ENCODE measurements at places on chromosomes 16 and 17. TPM values are rescaled to one million over a fixed set of nuclear protein-coding genes. Genes with fewer than 3 reads are reported as not detected.

DNA sequence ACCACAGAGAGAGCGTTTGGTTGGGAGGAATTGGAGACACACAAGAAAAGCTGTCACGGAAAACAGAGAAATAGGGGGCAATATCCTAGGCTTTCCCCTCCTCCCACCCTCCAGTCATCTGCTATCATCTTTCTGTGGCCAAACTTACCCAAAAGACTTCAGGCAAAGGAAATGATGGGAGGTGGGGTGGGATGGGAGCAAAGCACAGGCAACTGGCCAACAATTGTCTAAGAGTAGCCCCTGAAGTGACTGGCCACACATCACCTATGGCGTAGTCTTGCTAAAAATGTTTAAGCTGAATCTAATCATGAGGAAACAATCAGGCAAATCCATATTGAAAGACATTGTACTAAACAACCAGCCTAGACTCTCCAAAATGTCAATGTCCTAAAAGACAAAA is 46.9 kb upstream of the ALOX12 start:
- no peak for DNase-seq

- DNase-seq: peak; percentile 48
Observed at GRCh38 chr17:33385713-33386112, 92.6 kb upstream of the ASIC2 start.

GRCh38 chr16:35011-35677 is 18.3 kb downstream of the POLR3K start:
- DNase-seq: no peak

DNA sequence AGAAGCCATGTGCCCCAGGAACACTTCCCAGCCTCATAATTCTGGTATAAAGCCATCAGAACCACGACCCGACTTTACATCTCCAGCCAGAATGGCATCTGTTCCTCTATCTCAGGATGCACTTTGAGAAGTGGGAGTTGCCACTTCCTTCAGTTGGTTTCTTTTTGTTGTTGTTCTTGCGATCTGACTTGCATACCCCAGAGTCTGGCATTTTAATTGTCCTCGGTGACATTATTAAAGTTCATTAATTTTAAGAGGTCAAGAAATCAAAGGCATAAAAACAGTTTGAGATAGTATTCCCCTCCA is 13.5 kb downstream of the MARCHF10 start:
- DNase-seq: no peak

- DNase-seq: peak; percentile 53
Observed at GRCh38 chr16:85798901-85799496, 345 bp downstream of the EMC8 start.

DNA sequence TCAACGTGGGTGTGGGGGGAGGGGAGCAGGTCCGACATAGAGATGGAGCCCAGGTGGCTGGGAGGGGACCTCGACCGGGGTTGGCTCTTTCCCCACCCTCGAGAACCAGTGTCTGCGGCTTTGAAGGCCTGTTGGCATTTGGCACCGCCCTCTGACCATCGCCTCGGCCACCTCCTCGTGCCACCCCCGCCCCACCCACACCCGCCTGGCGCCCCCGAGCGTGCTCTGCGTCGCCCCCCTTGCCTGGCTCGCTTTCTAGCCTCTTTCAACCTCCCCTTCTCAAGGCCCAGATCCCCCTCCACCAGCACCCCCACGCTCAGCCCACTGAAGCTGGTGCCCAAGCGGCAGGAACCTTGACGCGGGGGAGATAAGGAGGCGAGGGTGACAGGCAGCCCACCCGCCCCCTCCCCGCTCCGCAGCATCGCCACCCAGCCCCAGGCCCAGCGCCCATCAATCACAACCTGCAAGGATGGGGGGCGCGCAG is 619 bp downstream of the CACNB1 start:
- no peak for DNase-seq

DNA sequence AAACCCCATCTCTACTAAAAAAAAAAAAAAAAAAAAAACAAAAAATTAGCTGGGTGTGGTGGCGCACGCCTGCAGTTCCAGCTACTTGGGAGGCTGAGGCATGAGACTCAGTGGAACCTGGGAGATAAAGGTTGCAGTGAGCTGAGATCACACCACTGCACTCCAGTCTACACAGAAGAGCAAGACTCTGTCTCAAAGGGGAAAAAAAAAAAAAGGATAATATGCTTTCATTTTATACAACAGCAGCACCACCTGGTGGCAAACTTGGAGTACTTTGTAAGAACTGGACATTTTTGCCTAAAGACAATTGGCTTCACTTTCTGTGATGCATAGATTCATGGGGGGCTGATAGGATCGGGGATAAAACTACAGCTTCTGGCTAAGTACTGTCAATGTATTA is 8.5 kb downstream of the CHTF8 start:
- DNase-seq: peak; percentile 79

GRCh38 chr16:1080801-1081733 is 8.5 kb downstream of the SSTR5 start:
- DNase-seq: no peak

- DNase-seq: peak; percentile 68
Observed at GRCh38 chr17:38572669-38573365, 32.9 kb downstream of the SRCIN1 start.

GRCh38 chr16:87169509-87169995 is 147.6 kb downstream of the C16orf95 start:
- DNase-seq: no peak

- DNase-seq: no peak
Observed at GRCh38 chr16:66569827-66570405, 3.7 kb downstream of the CMTM1 start.

DNA sequence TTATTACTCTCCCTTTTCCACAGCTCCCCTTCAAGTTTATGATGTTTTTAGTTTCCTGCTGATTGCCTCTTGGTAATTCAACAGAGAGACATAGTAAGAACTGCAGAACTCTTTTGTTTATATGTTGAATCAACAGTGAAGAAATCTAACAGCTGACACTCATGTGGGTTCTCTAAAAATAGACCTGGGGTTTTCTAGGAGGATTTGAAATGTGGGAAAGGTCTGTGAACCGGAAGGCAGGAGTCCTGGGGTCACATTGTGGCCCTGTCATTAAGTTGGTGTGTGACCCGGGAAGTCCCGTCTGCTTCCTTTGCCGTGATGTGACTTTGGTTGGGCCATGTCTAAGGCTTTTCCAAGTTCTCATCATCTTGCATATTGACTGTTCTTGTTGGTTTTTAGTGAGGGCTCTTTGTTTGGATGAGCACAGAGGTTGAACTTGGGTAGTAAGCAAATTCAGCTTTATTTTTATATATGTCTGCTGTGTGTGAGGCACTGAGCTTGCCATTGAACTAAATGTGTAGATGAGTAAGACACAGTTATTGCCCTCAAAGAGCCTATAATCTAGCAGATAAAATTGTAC is 48.5 kb upstream of the HS3ST3A1 start:
- no peak for DNase-seq

DNA sequence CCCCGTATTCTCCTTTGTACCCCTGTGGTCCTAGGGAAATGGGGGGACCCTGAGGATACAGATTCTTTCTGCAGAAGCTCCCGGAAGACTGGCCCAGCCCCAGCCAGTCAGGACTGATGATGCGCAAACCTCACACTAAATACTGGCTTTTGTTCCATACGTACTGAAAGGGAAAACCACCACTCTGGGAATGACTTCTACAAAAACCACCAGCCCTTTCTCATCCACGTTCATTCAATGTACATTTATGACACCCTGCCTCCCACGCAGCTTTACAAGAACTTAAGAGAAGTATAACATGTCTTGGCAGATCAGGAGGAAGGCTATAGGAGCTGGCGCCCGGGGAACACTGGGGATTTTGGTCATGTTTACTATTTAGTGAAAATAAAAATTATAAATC is 70.6 kb downstream of the MARCHF10 start:
- no peak for DNase-seq

- no peak for DNase-seq
Observed at GRCh38 chr16:65794973-65795372, 571.5 kb upstream of the CDH5 start.

DNA sequence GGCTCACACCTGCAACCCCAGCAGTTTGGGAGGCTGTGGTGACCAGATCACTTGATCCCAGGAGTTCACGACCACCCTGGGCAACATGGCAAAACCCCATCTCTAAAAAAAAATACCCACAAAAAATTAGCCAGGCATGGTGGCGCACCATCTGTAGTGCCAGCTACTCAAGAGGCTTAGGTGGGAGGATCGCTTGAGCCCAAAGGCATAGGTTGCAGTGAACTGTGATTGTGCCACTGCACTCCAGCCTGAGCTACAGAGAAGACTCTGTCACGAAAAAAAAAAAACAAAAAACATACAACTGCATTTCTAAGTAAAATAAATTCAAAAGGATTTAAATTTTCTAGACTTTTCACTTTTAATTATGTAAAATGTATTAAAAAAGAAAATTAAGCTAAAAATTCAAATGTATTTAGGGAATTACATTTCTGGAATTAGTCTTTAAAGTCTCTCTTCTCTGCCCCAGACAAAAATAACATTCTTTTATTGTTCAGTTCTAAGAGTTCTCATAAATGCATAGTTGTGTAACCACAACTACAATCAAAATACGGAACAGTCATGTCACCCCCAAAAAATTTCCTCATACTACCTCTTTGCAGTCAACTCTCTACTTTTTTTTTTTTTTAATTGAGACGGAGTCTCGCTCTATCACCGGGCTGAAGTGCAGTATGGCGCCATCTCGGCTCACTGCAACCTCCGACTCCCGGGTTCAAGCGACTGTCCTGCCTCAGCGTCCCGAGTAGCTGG is 14.1 kb downstream of the FAM222B start:
- no peak for DNase-seq

GRCh38 chr17:1179112-1179817 is 516 bp downstream of the ABR start:
- DNase-seq: no peak

DNA sequence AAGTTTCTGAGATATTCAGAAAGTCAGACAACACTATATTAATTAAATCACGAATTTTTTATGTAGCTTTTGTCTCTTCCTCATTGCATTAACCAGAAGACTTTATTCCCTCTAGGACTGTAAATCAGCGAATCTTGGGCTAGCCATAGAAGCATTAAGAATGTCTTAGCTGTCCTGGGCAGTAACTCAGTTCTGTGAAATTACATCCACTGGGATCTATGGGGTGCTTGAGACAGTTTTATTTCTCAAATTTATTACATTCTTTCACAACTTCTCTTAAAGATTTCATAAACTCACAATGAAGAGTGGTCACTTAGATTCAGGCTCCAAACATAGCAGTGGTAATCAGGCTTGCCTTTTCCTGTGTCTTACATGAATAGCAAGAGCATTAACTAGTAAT is 1153.4 kb downstream of the CDH8 start:
- no peak for DNase-seq

DNA sequence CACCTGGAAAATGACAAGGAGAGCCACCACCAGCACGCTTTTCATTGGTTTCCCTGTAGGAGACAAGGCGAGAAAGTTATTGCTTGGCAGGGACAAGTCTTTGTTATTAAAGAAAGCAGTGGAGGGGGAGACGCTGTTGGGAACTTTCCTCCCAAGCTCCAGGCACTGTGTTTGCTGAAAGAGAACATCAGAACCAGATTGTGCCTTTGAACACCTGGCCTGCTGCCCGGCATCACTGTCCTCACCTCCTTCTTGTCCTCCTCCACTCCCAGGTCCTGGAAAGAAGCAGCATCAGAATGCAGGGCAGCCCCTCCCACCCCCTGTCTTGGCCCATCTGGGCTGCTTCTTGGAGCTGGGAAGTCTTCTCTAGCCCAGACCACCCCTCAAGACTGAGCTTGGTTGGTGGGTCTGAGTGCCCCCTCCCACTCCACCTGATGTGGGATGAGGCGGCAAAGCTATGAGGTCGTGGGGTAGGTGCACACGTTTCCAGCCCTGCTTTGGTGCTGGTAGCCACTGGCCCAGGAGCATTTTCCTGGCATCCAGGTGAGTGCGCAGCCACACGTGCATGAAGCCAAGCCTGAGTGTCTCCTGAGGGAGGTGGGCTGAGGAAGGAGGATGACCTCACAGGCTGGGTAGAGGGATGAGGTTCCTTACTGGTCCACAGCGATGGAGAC is 6.2 kb downstream of the CCR7 start:
- DNase-seq: peak; percentile 29

- no peak for DNase-seq
Observed at GRCh38 chr16:51763072-51763661, 612.1 kb upstream of the SALL1 start.

APRT gene
- 251 TPM for total RNA-seq

TLCD3A gene
- 13.4 TPM for total RNA-seq

GAS2L2 gene
- total RNA-seq: not detected

CTRB1 gene
- total RNA-seq: not detected

SPG7 gene
- total RNA-seq: 159 TPM

ICAM2 gene
- total RNA-seq: 1.9 TPM

SLC16A11 gene
- 0.43 TPM for total RNA-seq

STX1B gene
- total RNA-seq: 0.77 TPM

TTYH2 gene
- total RNA-seq: 5.4 TPM

SMPD3 gene
- 2.8 TPM for total RNA-seq

Data from Caco-2 (cell line).